ENCODE measurements at places on chromosomes 2 and 18.

GRCh38 chr2:3279236-3279960 lies 98.2 kb downstream of the EIPR1 start:
- DNase-seq, result no peak

DNA sequence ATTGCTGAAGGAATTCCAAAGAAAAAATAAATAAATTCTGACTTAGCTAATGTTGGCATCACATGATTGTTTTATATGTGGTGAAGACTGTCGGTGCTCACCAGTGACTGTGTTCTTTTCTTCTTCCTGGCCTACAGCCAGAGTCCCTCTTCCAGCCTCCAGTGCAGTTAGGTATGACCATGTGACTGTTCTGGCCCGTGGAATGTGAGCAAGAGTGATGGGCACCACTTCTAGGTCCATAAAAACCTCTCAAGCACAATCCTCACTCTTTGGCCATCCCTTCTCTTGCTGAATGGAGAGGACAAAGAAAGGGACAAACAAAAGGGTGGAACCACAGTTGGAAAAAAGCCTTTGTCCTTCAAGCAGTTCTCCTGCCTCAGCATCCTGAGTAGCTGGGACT lies 39.0 kb upstream of the BMPR2 start:
- DNase-seq, result no peak

GRCh38 chr2:289362-290089 lies 1.6 kb upstream of the ALKAL2 start:
- DNase-seq, result peak; percentile 3

- DNase-seq, result no peak
These were observed 289.8 kb downstream of the ICOS start for GRCh38 chr2:204226305-204226880.

- no peak for DNase-seq
These were observed 40.8 kb downstream of the PAPOLG start for GRCh38 chr2:60796573-60797509.

Measured in CD4-positive, alpha-beta T cell treated with Interleukin-2 at 100 ng/mL for 4 hours (primary cell).